ENCODE measurements at places on chromosomes 2 and 18.
A peak's percentile ranks its signal among the peaks of the same experiment; 100 is the strongest.

DNA sequence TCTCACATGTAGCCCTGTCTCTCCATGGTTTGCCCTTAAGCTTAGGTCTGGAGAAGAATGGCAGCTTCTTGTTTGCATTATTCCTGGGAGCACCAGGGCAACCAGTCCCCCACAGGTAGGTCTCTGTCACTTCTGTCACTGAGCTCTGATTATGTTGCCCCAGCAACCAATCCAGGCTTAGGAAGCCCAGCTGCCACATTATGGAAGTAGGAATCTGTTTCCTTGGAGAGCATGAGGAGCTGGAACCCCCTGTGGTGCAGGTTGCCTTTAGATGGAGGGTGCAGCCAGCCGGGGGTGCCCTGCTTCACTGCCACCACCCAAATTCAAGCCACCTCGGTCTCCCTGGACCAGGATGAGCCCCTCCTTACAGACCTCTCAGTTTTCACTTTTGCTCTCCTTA is 4.8 kb downstream of the RESP18 start:
- no peak for DNase-seq

GRCh38 chr2:404581-404980 is 116.7 kb upstream of the ALKAL2 start:
- DNase-seq = no peak

DNA sequence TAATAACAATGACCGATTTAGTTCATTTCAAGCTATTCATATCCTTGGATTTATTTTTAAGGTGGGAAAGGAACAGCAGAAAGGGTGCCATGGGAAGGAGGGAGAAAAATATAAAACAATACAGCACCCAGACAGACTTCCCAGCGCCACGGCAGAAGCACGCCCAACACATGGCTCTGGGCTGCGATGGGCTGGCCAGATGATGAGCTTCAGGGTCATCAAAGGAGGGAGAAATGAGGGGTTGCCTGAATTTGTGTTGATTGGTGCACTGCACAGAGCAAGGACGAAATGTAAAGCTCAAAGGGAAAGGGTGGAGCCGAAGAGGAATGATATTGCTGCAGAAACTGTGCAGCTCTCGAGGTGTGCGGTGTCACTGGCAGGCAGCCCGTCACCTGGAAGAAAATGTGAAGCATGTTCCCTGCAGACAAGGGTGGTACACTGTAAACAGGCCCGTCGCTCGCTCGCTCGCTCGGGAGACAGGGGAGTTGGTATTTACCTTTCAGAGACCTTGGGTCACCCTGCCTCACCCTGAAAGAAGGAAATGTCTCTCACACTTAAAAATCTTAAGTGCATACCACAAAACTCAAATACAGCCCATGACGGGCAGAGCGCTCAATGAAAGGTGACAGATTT is 195.5 kb upstream of the CTAGE1 start:
- DNase-seq = peak; percentile 77

- no peak for DNase-seq
Measured at GRCh38 chr2:85719609-85720240, 25.6 kb downstream of the GNLY start.

DNA sequence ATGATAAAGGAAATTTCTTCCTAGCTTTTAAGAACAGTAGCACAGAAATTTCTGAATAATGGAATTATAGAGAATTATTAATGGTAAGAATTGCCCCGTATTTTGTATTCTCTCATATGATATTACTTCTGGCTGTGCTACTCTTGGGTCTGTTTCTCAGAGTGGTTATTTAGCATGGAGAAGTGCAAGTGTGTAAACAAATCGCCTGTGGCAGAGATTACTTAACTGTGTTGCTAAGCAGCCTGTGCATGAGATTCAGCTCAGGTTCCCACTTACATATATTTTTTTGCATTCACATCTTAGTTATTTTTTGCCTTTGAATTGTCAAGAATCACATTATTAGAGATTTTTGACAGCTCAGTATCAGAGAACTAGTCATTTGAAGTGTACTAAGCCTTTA is 80.1 kb upstream of the NFATC1 start:
- no peak for DNase-seq

- DNase-seq = no peak
Measured at GRCh38 chr2:233358335-233358734, 4.0 kb downstream of the DGKD start.

DNA sequence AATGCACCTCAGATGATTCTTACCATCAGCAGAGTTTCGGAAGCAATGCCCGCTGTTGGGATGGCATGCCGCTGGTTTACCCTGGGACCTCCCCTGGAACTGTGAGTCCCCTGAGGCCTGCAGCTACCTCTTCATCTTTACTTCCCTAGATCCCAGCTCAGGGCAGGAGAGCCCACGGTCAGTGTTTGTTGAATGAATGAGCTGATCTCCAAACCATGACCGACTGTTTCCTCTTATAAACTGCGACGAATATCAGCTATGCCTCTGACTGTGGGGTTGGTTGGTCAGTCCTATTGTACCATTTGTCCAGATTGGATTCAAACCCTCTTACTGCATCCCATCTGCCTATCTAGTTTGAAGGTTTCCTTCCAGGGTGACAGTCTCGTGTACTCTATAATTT is 64.4 kb downstream of the DDX1 start:
- no peak for DNase-seq

DNA sequence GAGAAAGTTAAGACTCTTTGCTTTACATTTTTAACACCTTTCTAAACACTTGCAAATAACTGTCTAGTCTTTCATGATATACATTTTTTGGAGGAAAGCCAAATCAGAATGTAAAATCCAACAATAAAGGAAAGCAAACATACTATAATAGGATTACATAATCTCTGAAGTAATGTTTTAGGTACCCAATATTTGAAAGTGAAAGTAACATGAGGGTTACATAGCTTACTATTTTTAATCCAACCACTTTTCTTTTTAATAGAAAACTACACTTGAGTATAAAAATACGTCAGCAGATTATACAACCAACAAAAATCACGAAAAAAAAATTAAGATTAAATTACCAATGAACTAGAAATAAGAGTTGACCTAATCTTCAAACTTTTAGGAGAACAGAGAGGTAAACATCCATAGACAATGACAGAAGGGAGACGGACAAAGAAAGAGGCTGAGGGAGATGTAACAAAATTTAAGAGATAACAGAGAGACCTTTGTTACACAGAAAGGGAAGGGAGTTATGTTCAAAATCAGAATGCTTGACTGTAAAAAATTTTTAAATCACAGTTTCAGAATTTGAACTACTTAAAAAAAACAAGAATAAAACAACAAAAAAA is 150.0 kb downstream of the IKZF2 start:
- no peak for DNase-seq

GRCh38 chr2:47346107-47346506 is 56.8 kb upstream of the MSH2 start:
- DNase-seq = no peak

GRCh38 chr2:44768438-44769236 is 172.9 kb upstream of the SIX3 start:
- no peak for DNase-seq

All from HT-29 (cell line).